Upper lobe of left lung (tissue), 6 donors: ENCODE measurements at places on chromosomes 12 and 14.

DNA sequence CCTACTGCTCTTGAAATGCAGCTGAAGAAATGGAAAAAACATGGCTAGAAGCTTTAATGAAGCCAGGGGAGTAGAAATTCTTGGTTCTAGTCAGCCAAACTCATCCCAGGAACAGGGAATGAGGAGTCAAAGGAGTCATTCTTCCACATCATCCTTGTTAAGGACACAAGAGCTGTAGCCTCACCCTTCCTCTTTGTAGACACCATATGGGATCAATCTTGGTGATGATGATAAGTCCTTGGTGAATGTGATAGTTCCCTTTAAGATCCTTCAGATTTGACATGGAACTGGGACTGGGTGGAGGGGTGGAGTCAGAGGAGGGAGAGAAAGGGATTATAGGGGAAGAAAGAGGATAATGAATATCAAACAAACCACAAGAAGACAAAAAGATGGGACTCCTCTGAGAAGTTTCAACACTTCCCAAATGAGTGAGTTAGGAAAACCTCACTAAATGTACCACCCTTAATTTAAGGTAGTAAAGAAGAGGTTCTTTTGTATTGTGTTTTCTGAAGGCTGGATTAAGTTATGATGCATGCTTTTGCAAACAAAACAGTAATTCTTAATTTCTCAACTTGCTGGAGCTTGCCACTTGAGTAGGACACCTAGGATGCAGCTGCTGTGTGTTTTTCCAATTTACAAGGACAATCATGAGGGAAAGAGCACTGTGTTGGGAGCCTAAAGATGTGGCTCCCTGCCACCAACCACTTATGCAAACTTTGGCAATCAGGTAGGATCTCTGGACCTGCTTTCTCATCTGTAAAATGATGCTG, 104.0 kb downstream of the WIF1 start:
- no peak overlapping the region for H3K4me3 ChIP-seq
- no peaks in the 10 kb centered on the region for H3K27me3 ChIP-seq
- no peaks in the 10 kb centered on the region for H3K36me3 ChIP-seq
- no peaks in the 10 kb centered on the region for H3K4me1 ChIP-seq
- H3K27ac ChIP-seq: no peak overlapping the region

DNA sequence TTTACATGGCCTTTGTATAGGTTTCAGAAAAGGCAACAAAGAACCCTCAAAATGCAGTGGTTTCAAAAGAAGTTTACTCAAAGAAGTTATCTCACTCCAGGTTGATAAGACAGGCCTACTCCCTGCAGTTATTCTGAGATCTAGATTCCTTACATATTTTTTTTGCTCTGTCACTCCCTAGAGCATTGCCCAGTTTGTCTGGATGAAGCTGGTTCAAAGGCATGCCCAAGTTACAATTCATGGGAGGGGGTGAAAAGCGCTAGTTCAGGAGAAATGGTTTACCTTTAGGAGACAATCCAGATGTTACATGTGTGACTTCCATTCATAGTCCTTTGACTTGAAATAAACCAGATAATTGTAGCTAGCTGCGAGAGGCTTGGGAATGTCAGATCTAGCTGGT, 115.0 kb downstream of the TPH2 start:
- no peak overlapping the region for H3K27ac ChIP-seq
- H3K4me1 ChIP-seq: no peaks in the 10 kb centered on the region
- no peak for DNase-seq
- H3K36me3 ChIP-seq: no peaks in the 10 kb centered on the region
- no peak overlapping the region for H3K4me3 ChIP-seq

DNA sequence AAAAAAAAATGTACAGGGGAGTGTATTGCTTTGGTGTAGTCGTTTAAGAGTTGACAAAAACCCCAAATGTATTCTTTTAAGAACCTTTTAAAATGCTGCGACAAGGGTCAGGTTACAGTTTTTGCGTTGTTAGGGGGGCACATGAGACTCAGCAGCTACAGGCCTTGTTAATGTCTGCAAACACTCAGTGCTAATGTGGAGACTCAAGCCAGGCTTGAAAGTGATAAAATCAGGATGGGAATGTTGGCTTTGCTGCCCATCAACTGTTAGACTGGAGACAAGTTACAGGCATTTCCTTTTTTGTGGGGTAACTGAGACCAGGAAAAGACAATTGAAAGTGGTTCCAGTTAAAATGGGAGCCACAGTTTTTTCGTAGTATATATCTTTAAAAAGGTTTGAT, 84.8 kb downstream of the PRKCH start:
- no peak overlapping the region for H3K4me3 ChIP-seq
- H3K27me3 ChIP-seq: no peaks in the 10 kb centered on the region
- no peaks in the 10 kb centered on the region for H3K36me3 ChIP-seq
- DNase-seq: no peak

DNA sequence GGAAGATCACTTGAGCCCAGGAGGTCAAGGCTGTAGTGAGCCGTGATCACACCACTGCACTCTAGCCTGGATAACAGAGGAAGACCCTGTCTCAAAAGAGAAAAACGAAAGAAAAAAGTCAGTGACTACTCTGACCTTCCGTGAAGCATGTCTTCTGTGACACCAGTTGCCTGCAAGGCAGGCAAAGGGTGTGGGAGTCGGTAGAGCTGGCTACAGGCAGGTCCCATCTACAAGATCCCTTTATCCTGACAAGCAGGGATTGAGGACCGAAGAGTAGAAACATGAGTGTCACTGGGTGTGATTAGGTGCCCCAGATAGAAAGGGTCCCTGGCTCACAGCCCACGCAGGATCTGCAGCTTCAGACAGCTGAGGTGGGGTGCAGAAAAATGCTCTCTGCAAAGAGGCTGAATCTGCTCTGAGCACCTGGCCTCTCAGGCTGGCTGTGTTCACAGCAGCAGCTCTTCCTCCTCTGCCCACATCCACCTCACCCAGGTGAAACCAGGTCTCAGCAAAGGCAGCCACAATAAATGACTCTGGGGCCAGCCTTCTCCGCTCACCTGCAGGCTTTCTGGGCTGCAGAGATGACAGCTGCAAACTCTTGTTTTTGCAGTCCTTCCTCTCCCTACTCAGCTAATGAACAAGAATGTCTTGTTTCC, 28.6 kb upstream of the HSP90B1 start:
- no peak overlapping the region for H3K4me3 ChIP-seq
- H3K4me1 ChIP-seq: no peaks in the 10 kb centered on the region
- H3K27me3 ChIP-seq: no peaks in the 10 kb centered on the region
- DNase-seq: no peak
- no peaks in the 10 kb centered on the region for H3K36me3 ChIP-seq

DNA sequence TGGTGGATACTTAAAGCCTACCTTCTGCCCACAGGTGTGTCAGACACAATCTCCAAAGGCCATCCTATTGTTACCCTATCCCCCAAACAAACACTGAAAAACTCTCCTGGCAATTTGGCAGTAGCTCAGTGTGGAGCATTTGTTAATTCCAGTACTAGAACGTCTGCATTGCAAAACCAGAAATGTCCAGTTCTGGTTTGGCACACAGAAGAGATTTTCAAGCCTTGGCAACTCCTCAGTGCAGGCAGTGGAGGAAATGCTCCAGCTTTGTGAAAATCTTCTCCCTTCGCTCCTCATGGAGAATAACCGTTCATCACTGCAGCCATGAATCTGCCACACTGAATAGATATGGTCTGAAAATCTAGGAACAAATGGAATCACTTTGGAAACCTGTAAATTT, 5.3 kb upstream of the SOCS2 start:
- H3K27ac ChIP-seq: no peak overlapping the region
- peaks cover 2% of the 10 kb centered on the region for H3K4me1 ChIP-seq
- no peaks in the 10 kb centered on the region for H3K27me3 ChIP-seq

DNA sequence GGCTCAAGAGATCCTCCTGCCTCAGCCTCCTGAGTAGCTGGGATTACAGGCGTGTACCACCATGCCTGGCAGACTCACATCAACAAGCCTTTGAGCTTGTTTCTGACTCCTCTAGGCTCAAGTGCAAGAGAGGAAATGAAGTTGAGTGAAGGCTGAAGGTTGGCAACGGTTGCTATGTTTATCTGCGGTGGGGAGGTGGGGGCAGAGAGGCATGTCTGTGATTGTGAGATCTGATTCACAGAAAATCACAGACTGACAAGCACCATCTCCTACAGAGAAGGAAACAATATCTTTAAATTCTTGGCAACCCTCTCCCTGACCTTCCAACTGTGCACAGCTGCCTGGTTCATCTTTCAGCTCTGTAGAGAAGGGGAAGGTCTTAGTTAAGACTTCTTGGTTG, 22.1 kb upstream of the NINJ2 start:
- H3K4me3 ChIP-seq: no peak overlapping the region
- no peaks in the 10 kb centered on the region for H3K4me1 ChIP-seq
- H3K27ac ChIP-seq: no peak overlapping the region
- no peaks in the 10 kb centered on the region for H3K27me3 ChIP-seq

GRCh38 chr14:94043111-94043755, 17.1 kb downstream of the OTUB2 start:
- no peak overlapping the region for H3K4me3 ChIP-seq
- peaks cover 15% of the 10 kb centered on the region for H3K4me1 ChIP-seq
- H3K27me3 ChIP-seq: no peaks in the 10 kb centered on the region
- DNase-seq: peak; percentile 65

GRCh38 chr12:125402874-125403789, 337.9 kb downstream of the AACS start:
- H3K27me3 ChIP-seq: no peaks in the 10 kb centered on the region
- H3K4me1 ChIP-seq: no peaks in the 10 kb centered on the region
- H3K27ac ChIP-seq: no peak overlapping the region

DNA sequence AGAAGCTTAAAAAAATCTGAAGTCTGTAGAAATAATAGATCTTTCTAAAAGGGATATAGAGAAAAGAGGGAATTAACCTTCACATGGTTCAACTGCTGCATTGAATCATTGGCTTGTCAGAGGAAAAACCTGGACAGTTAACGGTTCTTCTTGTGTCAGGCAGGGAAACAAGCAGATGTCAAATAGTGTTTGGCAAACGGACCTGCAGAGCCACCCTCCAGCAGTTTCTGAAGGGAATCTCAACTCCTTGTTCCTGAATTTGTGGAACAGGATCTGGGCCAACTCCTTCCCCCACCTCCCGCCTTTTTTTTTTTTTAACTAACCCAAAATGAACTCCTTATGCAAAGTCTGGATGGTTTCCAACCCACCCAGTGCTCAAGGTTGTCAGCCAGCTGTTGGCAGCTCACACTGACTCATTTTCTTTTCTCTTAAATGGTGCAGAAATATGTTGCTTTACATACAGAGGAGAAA, 187.3 kb downstream of the CAND1 start:
- no peak overlapping the region for H3K27ac ChIP-seq
- H3K4me1 ChIP-seq: peaks cover 3% of the 10 kb centered on the region
- DNase-seq: no peak

GRCh38 chr12:49043856-49044258, 16.7 kb downstream of the KMT2D start:
- H3K27me3 ChIP-seq: no peaks in the 10 kb centered on the region
- no peak for DNase-seq
- H3K36me3 ChIP-seq: peaks cover 79% of the 10 kb centered on the region
- H3K27ac ChIP-seq: no peak overlapping the region
- H3K4me3 ChIP-seq: no peak overlapping the region
- no peaks in the 10 kb centered on the region for H3K4me1 ChIP-seq

DNA sequence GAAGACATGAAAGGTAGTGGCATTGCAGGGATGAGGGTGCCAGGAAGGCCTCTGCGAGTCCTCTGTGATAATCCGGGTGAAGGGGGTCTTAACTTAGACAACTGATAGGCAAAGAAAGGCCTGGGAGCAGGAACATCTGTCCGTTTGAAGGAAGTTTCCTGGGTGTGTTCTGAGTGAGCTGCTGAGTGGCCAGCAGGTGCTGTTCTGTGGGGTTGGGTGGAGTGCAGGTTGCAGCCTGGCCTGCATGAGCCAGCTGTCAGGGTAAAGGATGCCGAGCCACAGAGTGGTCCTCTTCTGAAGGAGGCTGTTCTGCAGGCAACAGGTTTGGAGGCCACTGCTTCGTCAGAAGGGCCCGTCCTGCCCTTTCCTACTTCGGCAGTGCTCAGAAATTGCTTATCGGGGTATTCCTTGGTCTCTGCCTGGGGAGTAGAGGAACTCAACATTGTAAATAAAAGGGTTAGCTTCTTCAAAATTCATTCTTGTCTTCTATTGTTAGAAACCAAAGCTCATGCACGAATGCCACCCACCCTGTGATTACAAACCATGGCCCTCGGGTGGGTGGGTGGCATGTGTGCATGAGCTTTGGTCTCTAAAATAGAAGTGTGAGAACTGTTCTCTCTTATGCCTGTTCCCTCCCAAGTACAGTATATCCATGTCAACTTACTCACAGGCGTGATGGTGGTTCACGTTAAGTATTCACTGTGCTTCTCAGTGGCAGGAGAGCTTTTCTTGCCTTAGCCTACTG, 118.9 kb downstream of the CHST11 start:
- H3K27me3 ChIP-seq: no peaks in the 10 kb centered on the region
- H3K36me3 ChIP-seq: no peaks in the 10 kb centered on the region
- no peak overlapping the region for H3K27ac ChIP-seq
- H3K4me3 ChIP-seq: no peak overlapping the region
- no peaks in the 10 kb centered on the region for H3K4me1 ChIP-seq

DNA sequence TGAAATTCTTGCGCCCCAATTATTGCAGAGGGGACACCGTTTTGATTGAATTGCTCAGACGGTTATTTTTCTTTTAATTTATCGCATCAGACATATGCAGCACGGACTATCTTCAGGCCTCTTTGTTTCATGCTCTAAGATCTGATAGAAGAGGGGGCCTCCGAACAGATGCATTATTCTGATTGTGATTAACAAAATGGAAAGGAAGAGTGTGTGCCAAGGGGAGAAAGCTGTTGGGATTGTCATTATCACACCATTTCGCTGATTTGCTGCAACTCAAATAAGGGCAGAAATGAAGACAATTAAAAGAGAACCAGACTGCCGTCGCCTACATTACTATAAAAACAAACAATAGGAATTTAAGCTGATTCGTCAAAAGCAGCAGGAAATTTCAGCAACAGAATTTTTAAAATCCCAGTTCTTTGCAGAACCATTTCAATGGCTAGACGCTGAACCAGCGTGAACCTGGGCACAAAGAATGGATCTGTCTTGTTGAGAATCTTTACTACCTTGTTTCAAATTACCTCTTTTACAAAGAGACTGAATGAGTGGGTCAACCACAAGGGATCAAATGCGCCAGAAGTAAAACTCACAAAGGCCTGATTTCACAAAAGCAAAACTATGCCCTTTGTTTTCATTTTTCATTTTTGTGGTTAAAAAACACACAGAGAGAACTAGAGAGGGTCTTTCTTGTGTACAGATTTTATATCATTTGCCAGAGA, 30.6 kb downstream of the TMEM132D start:
- H3K27me3 ChIP-seq: no peaks in the 10 kb centered on the region
- no peak overlapping the region for H3K4me3 ChIP-seq
- H3K36me3 ChIP-seq: no peaks in the 10 kb centered on the region
- H3K27ac ChIP-seq: no peak overlapping the region
- no peak for DNase-seq
- no peaks in the 10 kb centered on the region for H3K4me1 ChIP-seq

- no peaks in the 10 kb centered on the region for H3K36me3 ChIP-seq
- DNase-seq: no peak
- H3K4me3 ChIP-seq: no peak overlapping the region
- H3K27ac ChIP-seq: no peak overlapping the region
- no peaks in the 10 kb centered on the region for H3K4me1 ChIP-seq
Measured at GRCh38 chr12:45483571-45483970, 245.9 kb upstream of the ARID2 start.

GRCh38 chr12:7512553-7512952, 9.0 kb upstream of the CD163 start:
- no peak overlapping the region for H3K4me3 ChIP-seq
- H3K27ac ChIP-seq: no peak overlapping the region
- H3K4me1 ChIP-seq: no peaks in the 10 kb centered on the region
- H3K27me3 ChIP-seq: no peaks in the 10 kb centered on the region

- DNase-seq: no peak
- peaks cover 92% of the 10 kb centered on the region for H3K36me3 ChIP-seq
- H3K4me1 ChIP-seq: no peaks in the 10 kb centered on the region
- no peaks in the 10 kb centered on the region for H3K27me3 ChIP-seq
Measured at GRCh38 chr12:57205931-57206330, 10.7 kb upstream of the NXPH4 start.
